Lower leg skin (tissue), 4 donors: ENCODE measurements at places on chromosomes 7 and 10.

DNA sequence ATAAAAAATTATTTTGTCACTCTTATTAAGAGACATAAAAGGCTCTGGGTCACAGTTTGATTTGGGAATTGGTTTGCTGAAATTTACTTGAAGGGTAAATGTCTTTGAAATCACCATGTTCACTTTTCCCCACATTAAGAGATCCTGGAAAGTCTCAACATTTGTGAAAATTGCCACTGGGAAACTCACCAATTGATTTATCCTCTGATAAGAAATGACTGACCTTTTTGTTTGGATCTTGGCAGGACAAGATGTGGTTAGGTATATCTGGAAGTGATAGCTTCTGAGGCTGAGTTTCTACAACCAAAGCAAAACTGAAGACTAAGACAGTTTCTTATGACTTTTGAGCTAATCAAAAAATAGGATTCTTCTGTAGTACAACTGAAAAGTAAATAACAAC is 107.1 kb upstream of the TMEM106B start:
- DNase-seq: no peak

GRCh38 chr10:33239257-33239656 is 95.2 kb downstream of the NRP1 start:
- no peak for DNase-seq

DNA sequence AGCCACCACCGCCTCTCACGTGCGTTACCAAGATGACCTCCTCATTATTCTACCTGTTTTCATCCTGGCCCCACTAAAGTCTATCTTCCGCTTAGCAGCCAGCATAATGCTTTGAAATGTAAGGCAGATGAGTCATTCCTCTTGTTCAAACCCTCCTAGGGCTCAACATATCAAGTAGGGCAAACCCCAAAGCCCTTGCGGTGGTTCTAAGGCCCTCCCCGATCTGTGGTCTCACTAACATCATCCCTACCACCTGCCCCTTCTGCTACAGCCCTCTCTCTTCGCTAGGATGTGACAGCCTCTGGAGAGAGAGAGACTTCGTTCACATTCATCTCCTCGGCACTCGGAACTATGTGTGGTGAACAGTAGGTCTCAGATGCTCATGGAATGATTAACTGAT is 94.8 kb downstream of the SVIL start:
- DNase-seq: peak; percentile 20

GRCh38 chr10:96701265-96701664 is 19.0 kb downstream of the PIK3AP1 start:
- no peak for DNase-seq

DNA sequence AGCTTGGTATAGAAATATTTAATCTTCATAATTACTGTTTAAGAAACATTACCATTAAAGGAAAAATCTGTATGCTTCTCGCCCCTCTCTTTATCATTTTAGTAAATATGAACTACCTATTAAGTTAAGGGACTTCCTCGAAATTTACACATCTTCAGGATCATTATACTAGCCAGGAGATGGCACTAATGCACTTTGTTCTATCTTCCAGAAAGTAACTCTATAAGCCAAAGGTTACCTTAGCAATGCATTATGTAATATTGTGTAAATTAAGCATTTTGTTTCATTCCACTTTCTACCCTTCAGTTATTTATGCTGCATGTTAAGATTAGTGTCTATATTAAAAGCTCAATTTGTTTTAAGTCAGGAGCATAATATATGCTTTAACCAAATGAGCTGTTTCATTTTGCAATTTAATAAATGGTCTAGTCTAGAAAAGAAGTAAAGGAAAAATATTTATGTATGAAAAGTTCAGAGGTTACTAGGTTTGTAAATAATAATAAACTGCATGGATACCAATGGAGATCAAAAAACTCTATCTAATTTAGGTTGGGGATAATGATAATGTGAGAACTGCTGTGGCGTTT is 128.5 kb downstream of the ANKRD7 start:
- DNase-seq: no peak

- no peak for DNase-seq
These were observed 8.8 kb downstream of the CCSER2 start for GRCh38 chr10:84337199-84337598.

GRCh38 chr7:86981127-86981526 is 78.3 kb downstream of the ELAPOR2 start:
- DNase-seq: no peak

- no peak for DNase-seq
These were observed 916.2 kb upstream of the GHITM start for GRCh38 chr10:83222832-83223742.

DNA sequence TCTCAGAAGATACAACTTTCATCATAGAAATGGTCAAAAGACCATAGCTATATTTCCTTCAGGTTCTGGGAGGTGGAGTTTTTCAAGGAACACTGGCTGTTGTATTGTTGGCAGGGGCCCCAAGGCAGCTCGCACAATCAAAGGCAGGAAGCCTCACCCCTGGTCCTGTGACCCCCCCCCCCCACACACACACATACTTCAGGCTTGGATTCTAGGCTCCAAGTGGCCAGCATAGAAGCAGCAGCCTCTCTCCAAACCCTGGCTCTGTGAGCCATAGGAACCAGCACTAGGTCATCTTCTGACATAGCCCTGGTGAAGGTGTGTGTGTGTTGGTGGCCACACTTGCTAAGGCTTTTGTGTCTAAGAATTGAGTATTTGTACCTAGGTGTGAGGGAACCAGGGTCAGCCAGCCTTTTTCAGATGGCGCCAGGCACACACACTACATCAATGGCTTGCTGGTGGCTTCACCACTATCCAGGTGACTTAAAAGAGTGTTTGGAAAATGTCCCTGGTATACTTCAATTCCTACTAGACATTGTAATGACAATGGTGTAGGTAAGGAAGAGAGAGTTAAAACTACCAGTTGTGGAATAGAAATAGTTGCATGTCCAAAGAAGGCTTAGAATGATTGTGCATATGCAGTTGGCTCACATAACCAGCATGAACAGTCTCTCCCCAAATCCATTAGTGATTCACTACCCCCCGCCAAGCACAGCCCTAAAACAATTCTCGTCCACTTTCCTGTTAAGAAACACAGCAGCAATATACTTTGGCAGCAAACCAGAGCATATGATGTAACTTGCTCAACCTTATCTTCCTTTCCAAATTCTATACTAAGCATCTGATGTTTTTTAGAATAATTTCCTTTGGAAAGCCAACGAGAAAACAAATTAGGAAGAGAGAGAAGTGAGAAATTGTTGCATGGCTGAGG is 91.3 kb downstream of the AVL9 start:
- no peak for DNase-seq

GRCh38 chr7:105677817-105678573 is 96.7 kb upstream of the EFCAB10 start:
- peak; percentile 59 for DNase-seq

DNA sequence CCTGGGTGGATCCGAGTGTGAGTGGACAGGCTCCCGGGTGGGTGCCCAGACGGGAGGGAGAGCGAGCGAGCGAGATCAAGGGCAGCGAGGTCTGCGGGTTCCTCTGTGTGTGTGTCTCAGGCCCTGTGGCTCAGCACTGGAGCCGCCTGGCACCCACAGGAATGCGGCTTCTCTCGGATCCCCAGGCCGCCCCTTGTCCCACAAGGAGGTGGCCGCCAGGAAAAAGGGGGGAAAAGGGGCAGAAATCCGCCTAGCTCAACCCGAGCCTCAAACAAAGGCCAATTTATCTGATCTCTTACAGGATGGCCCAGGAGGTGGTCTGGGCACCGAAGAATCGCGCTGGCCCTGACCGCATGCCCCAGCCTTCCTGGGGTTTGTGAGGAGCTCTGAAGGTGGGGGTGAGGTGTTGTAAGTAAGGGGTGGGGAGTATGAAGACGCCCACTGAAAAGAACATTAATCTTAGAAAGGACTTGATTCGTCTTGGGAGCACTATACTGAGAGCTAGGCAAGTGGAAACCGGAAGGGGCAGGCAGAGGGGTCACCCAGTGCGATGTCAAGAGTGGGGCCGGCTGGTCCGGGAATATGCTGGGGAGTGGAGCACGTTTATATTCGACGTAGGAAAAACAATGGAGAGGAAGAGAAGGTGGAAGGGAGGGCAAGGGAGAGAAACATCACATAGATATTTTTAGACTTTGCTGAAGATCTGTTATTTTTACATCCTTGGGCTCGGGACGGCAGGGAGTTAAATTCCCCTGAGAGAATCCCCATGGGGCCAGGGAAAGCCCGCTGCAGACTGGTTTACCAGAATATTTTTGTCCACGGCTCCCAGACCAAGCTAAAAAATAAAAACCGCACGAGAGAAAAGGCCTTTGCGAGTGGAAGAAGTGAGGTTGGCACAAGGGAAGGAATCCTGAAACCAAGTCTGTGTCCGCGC is 7.2 kb downstream of the DLX5 start:
- no peak for DNase-seq

DNA sequence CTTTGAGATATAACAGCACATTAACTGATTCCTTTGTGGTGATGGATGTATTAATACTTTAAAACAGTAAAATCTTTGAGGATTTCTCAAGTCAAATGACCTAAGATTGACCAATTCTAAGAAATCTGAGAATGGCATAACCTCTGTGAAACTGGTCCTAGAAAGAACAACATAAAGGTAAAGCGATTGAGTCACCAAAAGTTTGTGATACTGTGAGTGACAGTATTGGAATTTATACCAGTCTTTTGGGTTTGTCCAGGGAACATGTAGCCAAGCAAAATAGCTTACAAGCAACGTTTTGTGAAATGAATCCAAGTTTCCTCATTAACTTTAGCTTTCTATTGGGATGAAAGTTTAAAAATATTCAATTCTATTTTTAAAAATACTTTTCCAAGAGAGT is 157.4 kb upstream of the TMEM196 start:
- no peak for DNase-seq

DNA sequence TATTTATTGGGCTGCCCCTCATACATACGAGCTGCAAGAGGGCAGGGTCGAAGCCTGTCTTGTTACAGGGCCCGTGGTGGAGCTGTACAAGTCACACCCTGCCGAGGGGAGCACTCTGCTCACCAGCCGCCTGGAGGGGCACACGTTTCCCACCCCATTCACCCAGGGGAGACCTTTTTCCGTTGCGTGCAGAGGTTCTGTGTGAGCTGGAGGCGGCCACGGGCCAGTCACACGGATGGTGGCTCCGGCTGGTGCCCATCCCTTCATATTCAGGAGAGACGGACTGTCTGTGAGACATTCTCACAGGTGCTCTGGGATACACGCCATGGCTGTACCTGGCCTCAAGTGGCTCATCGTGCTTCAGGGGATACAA is 47.9 kb upstream of the FAM20C start:
- DNase-seq: no peak

DNA sequence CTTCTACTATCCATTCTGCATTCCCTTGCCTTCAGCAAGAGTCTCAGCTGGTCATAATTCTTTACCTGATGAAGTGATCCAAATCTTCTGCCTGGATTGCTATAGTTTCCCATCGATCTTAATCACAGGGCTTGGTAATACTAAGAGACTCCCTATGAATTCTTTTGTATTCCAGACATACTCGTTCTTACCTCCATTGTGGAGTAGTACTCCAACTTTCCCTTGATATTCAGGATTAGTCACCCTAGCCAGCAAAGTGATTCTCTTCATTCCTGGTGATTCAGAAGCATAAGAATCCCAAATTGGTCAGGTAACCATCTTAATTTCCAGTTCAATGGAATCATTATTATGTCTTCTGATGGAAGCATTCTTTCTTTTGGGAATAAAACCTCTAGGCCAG is 96.7 kb downstream of the TWIST1 start:
- no peak for DNase-seq

DNA sequence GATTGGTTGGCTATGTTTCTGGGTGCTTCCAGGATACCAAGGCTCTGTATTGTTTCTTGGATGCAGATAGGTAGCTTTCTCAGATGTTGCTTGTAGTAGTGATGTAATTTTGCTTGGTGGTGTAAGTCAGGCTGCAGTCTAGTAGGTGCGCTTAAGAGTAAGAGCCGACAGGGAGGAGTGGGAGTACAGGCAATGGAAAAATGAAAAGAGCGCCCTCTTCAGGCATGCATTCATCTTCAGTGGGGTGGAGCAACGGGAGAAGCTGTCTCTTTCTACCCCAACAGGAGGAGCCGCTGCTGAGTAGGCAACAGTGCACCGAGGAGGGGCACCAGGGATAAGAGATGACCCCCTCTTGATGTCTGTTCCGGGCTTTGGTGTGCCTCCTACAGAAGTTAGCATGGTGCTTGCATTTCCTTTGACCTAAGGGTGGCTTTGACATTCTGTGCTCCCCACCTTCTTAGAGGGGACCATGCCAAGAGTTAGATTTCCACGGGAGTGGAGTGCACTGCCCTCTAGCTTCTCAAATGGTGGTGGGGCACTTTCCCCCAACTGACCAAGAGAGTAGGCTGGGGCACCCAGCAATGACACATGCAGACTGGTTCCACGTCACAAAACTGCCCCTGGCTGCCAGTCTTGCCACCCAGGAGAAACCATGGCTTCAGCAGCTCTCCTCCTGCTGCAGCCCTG is 56.1 kb downstream of the ZNF783 start:
- no peak for DNase-seq
